CD4-positive, alpha-beta T cell treated with Interleukin-15 for 4 hours (primary cell): ENCODE measurements at places on chromosomes 1 and 21.

DNA sequence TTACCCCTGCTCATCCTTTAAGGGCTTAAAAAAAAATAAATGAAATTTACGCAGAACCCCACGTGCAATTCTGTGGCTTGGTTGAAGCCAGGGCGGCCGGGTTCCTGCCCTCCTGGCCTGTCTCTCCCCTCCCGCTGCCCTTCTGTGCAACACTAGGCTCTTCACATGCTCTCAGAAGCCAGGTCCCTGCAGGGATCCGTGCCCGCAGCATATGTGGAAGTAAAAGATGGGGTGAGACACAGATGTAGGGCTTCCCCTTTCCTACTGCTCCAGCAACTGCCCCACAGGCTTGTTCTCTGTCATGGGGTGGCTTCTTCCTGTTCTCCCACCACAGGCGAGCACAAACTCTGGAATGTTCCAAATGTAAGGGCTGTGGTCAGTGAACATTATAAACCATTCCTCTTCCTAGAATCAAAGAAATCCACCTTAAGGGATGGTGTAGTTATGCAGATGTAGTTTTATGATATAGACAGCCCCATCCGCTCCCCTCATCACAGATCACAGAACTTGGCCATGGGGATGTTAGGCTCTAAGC lies 535.4 kb downstream of the KIF26B start:
- no peak for DNase-seq

DNA sequence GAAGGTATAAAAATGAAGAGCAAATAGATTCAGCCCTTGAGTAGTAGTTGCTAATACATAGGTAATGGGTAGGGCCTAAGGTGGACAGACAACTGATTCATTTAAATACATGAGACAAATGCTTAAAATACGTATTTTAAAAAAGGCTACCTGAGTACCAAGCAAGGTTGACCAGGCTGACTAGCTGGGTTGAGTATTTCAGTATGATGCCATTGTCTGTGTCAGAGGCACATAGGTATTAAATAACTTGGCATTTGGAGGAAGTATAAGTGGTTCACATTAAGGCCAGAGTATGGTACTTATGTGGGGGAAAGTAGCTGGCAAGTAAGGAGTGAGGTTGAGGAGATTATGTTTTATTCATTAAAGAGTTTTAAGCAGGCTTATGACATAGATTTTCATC lies 19.4 kb downstream of the NEK7 start:
- DNase-seq: no peak

GRCh38 chr1:1462318-1462966 lies 9.1 kb upstream of the ATAD3B start:
- DNase-seq: peak; percentile 0

GRCh38 chr1:11981378-11982009 lies 1.2 kb downstream of the MFN2 start:
- no peak for DNase-seq

DNA sequence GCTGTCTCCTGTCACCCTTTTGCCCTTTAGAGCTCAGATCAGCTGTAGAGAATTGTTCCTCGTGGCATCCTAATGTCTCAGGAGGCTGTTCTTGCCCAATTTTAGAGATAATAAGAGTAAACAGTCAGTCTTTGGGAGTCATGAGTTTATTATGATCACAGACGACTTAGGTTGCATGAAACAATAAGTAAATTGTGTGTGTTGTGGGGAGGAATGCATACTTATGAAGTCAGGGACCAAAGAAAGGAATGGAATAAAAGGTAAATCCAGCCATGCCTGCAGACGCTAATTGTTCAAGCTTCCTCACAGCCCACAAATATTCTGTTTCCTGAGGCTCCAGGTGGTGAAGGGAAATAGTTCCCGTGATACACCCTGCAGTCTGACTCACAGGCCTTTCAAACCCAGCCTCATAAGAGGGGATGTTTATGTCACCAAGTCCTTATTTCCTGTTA lies 897 bp downstream of the EPHX4 start:
- DNase-seq: no peak

GRCh38 chr1:97451046-97451826 lies 469.6 kb downstream of the DPYD start:
- no peak for DNase-seq

- no peak for DNase-seq
Measured at GRCh38 chr1:198079432-198079951, 77.3 kb upstream of the NEK7 start.

- no peak for DNase-seq
Measured at GRCh38 chr1:184485751-184486723, 99.2 kb downstream of the C1orf21 start.

DNA sequence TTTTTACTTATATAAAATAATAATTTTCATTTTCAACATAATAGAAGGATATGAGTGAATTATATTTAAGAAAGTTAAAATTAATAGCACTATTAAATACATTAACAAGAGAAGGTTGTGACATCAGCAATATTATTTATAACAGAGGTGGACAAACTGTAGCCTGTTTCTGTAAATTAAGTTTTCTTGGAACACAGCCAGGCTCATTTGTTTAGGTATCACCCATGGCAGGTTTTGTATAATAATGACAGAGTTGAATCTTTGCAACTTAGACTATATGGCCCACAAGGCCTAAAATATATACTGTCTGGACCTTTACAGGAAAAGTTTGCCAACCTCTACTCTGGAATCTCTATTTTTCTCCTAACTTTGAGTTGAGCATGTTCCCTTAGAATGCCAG lies 42.8 kb upstream of the CACYBP start:
- no peak for DNase-seq
